Stomach (tissue), 19 donors: ENCODE measurements at places on chromosomes 12 and 14. TPM values are rescaled to one million over a fixed set of nuclear protein-coding genes. Genes with fewer than 3 reads are reported as not detected.

- peak; percentile 61 for DNase-seq
Observed at GRCh38 chr12:81627336-81628189, 131.6 kb downstream of the PPFIA2 start.

PCED1B gene
- 7.6 TPM for total RNA-seq

KLRC2 gene
- total RNA-seq, result not detected

- DNase-seq, result no peak
Observed at GRCh38 chr14:58118097-58118815, 33.8 kb downstream of the ARMH4 start.

- DNase-seq, result no peak
Observed at GRCh38 chr12:3326156-3326849, 164.7 kb upstream of the PRMT8 start.

- no peak for DNase-seq
Observed at GRCh38 chr14:63224196-63224595, 20.0 kb downstream of the RHOJ start.

DNA sequence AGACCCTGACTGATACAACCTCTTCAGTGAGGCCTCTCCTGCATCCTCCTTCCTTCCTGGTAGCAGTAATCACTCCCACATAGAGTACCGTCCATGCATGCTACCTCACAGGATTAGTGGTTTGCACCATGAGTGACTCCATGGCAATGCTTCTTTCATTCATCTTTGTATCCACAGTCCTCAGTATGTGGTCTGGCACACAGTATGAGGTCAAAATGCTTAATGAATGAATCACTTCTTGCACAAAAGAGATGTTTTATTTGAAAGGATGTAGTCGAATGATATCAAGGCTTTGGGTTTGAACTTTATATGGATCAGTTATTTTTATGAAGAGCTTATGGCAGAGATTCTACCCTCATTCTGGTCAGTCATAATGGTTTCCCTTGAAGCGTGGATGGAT is 42.2 kb downstream of the KCNA5 start:
- DNase-seq, result no peak

GRCh38 chr12:29782871-29783772 is 620 bp downstream of the TMTC1 start:
- peak; percentile 50 for DNase-seq

DNA sequence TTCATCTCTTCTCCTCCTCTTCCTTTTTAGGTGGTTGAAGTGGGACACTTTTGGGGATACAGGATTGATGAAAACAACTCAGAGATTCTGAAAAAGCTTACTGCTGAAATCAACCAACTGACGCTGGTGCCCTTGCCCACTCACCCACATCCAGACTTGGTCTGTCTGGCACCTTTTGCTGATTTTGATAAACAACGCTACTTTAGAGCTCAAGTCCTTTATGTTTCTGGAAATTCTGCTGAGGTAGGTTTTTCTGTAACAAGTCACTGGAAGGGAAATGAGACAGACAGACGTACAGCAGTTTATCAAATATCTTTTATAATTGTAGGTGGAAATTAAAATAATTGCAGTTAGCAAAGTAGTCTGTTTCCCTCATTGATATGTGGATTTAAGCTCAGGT is 60.0 kb upstream of the ASPG start:
- DNase-seq, result no peak

GRCh38 chr14:67018720-67019119 is 170.5 kb upstream of the GARIN2 start:
- DNase-seq, result no peak

GRCh38 chr12:49305762-49306510 is 11.0 kb downstream of the PRPH start:
- no peak for DNase-seq

DNA sequence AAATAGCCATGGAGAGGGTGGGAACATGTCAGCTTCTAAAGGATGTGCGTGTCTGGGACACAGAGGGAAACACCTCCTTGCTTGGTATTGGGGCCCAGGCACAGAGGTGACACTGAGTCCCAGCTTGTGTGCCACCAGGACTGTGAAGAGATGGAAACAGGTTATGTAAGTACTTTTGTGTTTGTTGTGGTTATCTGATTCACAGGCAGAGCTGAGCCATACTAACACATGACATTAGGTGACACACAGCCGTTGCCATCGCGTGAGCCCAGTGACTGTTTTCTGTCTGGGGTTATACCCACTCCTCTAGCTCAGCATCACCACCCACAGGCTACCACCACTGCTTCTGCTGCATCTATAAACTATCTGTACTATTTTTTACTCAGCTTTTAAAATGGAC is 12.1 kb upstream of the FLVCR2 start:
- peak; percentile 40 for DNase-seq

GRCh38 chr12:46174061-46174662 is 94.7 kb downstream of the SLC38A1 start:
- no peak for DNase-seq

DNA sequence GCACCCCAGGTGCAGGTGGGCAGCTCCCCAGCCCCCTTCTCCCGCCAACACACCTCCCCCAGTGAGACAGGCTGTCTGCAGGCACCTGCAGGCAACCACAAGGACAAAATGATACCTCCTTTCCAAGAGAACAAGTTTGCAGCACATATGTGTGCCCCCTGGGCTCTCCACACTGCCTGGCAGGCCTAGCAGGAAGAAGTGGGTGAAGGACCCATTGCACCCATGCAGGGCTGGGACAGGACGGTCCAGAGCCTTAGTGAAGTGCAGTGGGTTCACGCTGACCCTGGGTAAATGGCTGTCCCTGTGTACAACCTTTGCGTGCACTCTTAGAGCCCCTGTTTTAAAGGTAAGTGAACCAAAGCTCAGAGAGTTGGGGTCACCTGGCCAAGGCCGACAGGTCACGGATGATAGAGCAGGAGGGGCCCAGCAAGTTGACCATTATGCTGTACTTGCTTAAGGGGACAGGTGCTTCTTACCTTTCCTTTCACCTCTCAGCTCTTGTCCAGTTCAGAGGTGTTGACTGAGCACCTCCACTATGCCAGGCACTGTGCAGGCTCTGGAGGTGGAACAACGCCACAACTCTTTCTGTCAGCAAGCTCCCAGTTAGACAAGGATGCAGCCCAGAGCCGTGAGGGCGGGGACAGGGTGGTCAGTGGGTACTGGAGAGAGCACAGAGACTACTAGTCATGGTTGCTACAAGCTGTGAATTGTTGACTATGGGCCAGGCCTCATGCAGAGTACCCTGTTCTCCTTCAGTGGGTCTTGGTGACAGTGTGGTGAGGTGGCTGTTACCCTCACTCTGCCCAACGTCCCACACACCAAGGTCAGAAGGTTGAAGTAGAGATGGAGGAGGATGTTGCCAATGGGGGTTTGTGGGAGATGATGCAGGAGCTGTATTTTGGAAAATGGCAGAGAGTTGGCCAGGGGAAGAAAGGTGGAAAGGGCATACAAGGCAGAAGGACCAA is 125.9 kb downstream of the PAPOLA start:
- DNase-seq, result no peak

PWP1 gene
- total RNA-seq, result 95.3 TPM

GRCh38 chr12:132506328-132507160 is 16.6 kb downstream of the FBRSL1 start:
- DNase-seq, result peak; percentile 96

B3GNT4 gene
- not detected for total RNA-seq
